OCI-LY7 (cell line): ENCODE measurements at places on chromosomes 11 and 22. TPM values are rescaled to one million over a fixed set of nuclear protein-coding genes. Genes with fewer than 3 reads are reported as not detected.

GRCh38 chr22:22878801-22879674 lies 8.6 kb upstream of the IGLL5 start:
- peak; percentile 50 for DNase-seq

GRCh38 chr11:70078095-70078780 lies at the start of gene ANO1:
ANO1 (plus strand) TSS chr11:70078317; CDS start chr11:70078607, 290 bp downstream.
- DNase-seq = no peak

DNA sequence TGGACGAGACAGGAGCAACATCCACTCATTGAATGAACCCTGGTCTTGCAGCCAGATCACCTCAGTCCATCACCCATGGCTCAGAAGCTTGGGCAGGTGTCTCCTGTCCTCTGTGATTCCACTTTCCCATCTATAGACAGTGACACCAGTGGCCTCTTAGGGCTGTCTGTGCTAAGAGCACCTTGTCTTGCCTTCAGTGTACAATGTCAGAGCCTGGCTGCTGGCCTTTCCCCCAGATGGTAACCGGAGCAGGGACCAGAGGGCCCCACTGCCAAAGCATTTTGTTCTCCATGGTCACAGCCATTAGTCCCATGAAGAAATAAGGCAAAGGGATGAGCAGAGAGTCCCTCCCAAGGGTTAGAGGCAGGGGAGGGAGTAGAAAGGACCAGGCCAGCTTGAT lies 35.4 kb downstream of the PKNOX2 start:
- no peak for DNase-seq

- DNase-seq = peak; percentile 81
Measured at GRCh38 chr11:47152126-47152952, 24.3 kb downstream of the ARFGAP2 start.

GRCh38 chr11:128766591-128767081 lies 72.8 kb downstream of the FLI1 start:
- no peak for DNase-seq

Gene ARHGAP20
- total RNA-seq = not detected in 2 replicates

DNA sequence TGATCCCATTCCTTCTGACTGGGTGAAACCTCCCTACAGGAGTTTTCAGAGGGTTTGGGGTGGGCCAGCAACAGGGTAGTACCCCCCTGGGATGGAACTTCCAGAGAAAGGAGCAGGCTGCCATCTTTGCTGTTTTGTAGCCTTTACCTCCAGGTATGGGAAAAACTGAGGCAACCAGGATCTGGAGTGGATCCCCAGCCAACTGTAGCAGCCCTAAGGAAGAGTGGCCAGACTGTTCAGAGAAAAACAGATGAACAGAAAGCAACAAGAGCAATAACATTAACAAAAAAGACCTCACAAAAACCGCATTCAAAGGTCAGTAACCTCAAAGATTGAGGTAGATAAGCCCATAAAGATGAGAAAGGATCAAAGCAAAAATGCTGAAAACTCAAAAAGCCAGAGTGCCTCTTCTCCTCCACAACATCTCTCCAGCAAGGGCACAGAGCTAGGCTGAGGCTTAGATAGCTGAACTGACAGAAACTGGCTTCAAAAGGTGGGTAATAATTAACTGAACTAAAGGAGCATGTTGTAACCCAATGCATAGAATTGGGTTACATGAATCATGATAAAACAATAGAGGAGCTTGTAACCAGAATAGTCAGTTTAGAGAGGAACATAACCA lies 1288.6 kb upstream of the CNTN5 start:
- no peak for DNase-seq

- no peak for DNase-seq
Measured at GRCh38 chr11:32723332-32723731, 71.1 kb downstream of the CCDC73 start.

DNA sequence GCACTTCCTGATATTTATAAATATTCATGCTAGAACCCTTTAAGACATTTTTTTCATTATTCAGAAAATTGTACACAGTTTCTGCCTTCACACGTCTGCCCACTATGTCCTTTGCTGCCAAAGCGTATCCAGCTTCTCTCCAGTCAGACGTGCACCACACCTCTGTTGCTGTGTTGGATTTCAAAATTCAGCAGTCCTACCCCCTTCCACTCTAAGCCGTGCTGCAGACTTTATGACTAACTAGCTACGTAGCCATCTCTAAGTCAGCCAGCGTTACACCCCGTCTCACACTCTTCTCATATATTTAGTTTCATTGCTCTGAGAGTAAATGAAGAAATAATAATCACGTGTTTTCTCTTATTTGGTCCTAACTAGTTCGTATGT lies 28.2 kb upstream of the OPCML start:
- DNase-seq = no peak

Gene MMP13
- not detected in 2 replicates for total RNA-seq

- no peak for DNase-seq
Measured at GRCh38 chr22:37196539-37197450, 8.7 kb upstream of the C1QTNF6 start.

GRCh38 chr11:59135648-59136461 lies 6.8 kb upstream of the FAM111A start:
- DNase-seq = peak; percentile 84

Gene NPAS4
- not detected in 2 replicates for total RNA-seq

- DNase-seq = no peak
Measured at GRCh38 chr11:88631497-88631896, 294.0 kb upstream of the CTSC start.

GRCh38 chr11:116901964-116902688 lies 64.7 kb upstream of the APOA1 start:
- no peak for DNase-seq

Gene NXPE1
- not detected in 2 replicates for total RNA-seq

- no peak for DNase-seq
Measured at GRCh38 chr11:9039198-9039597, 35.4 kb upstream of the NRIP3 start.

Gene ISX
- not detected in 2 replicates for total RNA-seq

DNA sequence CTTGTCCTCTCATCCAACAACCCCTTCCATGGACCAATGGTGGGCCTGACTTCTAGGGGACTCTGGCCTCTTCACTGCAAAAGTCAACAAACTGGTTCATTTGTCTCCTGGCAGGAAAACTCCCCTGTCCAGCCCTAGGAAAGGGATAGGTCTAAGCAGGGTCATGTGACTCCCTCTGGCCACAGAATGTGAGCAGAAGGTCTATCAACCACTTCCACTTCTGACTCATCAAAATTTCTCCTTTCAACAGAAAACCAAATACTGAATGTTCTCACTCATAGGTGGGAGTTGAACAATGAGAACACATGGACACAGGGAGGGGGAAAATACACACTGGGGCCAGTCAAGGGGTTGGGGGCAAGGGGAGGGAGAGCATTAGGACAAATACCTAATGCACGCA lies 1.3 kb upstream of the ISX start:
- DNase-seq = no peak

DNA sequence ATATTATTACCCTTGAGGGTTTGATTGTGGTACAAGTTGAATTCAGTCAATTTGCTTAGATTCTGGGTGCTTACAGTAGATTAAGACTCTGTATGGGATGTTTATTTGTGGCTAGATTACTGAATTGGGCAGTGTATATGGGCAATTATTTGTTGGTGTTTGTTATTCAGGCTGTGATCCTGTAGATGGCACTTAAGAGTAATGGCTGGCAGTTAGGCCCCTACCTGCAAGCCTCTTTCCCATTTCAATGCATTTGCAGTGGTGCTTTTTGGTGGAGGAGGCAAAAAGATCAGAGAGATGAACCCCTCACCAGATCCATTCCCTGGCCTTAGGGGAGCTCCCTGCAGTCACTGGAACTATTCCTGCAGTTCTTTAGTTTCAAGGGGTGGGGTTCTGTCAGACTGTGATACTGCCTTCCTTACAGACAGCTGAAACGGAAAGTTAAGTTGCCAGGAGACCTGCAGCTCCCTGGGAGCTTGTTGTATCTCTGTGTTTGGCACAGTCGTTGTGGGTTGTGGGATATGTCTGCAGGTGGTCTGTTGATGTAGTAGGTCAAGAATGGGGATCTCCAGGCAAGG lies 199.5 kb downstream of the AASDHPPT start:
- no peak for DNase-seq

- DNase-seq = no peak
Measured at GRCh38 chr22:31623592-31624304, 38.3 kb downstream of the PISD start.

Gene PHF21B
- 12.4 TPM in 2 replicates for total RNA-seq

DNA sequence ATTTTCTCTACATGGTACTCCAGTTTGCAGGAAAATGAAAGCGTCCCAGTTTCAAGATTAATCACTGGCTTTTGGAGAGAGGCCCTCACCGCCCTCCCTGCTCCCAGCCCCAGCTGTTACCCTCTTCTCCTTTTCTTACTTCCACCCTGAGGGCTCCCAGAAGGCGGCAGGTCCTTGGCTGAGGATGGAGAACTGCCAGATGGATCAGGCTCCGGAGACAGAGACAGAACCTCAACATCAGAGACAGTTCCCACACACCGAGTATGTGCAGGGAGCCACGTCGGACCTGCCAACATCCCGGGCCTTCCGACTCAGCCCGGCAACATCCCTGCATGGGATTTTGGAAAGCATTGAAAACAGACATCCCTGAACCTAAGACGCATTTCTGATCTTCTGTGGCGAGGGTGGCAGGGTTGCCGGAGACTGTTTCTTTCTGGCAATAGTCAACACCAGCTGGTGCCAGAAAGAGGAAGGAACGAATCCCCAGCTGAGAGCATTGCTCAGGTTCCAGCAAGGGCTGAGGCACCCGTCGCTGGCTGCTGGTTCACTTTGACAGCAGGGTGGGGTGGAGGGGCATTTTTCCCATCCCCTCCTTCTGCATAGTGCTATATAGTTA lies 467.1 kb downstream of the MIAT start:
- no peak for DNase-seq

DNA sequence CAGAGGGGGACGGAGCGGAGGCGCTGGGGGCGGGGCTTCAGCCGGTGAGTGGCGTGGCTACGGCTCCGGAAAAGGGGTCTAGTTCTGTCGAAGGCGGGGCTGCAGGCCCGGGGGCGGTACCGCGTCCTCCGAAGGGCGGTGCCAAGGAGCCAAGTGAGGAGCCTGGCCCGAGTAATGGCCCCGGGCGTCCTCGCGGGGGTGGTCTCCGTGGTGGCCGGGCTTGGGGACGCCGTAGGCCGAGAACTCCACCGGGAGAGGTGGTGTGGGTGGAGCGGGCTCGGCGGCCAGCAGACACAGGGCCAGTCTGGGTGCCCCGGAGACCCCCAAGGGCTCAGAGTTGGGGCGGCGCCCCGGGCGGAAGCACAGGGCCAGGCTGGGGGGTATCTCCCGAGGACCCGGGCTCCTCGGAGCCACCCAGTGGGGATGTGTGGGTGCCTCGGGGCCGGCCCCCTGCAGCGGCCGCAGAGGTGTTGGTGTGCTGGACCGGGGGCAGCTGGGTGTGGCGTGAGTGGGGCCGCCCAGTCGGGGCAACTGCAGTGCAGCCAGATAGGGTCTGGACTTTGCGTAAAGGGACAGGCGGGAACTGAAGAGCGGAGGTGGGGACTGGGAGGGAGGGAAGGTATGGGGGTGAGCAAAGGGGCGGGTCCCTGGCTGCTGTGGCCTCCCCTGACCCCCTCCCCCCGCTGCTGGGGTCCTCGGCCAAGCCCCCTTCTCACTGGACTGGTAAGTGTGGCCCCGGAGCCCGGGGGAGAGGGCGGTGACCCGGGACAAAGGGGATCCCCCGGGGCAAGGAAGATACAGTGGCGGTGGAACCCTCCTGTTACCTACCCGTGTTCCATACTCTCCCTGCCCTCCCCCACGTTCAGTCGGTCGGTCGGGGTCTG lies 838 bp downstream of the FKBP2 start:
- peak; percentile 98 for DNase-seq

DNA sequence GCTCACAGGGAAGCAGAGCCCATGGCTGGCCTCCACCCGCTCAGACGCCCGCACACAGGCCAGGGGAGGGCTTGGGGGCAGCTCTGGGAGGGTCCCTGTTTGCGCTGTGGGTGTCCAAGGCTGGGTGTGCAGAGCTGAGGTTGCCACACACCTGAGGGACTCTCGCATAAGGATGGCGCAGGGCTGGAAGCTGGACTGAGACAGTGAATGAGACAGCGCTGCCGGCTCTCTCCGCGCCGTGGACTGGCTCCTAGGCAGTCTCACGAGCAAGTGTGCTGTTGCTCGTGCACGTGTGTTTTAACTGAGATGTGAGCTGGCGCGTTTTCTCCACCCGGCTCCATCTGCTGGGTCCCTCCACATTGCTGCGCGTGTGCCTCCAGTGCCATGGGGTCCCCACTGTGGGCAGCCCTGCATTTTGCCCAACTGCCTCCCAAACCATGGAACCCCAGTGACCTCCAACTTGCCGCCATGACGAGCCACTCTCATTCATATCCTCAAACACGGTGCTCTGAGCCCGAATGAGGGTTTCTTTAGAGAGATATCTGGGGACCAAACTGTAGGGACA lies 4.2 kb upstream of the BID start:
- DNase-seq = no peak

Gene SLN
- total RNA-seq = not detected in 2 replicates

Gene FGF3
- not detected in 2 replicates for total RNA-seq

Gene GUCY1A2
- total RNA-seq = not detected in 2 replicates

- DNase-seq = no peak
Measured at GRCh38 chr11:130798801-130799200, 117.5 kb downstream of the SNX19 start.

DNA sequence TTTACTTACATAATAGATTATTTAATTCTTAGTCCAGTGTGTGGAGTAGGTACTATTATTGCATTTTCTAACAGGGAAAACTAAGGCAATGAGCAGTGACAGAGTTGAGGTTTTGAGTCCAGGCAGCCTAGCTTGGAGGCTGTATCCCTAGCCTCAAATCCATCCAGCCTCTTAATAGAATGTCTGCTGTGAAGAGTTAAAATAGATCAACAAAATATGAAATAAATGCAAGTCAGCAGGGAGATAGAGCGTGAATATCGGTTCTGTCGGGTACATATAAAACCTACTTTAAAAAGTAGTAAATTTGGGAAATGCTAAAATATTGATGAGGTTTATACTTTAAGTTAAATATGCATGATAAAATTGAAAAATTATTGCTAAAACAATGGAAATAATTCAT lies 53.3 kb downstream of the MED15 start:
- no peak for DNase-seq

Gene CNIH2
- 2.7 and 3.5 TPM in 2 replicates for total RNA-seq

DNA sequence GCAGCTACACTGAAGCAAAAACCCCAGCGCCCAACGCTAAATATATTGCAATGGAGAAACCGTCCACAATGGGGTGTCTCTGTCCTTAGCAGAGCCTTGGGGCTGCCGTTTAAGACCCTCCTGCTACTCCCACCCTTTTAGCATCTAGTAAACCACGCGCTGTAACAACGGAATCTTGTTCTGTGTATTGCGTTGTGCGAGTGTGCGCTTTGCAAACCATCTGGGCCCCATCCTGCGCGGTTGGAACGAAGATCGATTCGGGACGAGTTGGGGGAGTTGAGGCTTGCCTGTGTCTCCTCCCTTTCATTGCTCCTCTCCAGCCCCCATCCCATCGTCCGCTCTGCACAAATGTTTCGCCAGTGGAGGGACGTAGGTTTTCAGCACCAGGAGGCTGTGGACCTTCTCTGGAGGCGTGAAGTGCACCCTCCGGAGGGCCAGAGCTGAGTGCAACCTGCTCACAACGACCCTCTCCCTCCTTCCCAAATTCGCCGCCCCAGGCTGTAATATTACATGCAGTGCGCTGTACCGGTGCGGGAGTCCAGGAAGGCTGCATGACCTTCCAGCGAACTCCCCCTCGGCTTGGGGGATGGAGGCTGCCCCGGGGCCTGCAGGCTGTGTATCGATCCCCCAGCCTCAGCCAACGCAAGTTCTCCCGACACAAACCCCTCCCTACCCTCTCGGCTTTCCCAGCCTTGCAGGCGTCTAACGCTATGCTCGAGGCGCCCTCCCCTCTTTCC lies 1.6 kb upstream of the KMT2A start:
- DNase-seq = peak; percentile 59

Gene PDHX
- total RNA-seq = 43.4 and 50.9 TPM in 2 replicates

GRCh38 chr22:30694171-30694639 lies 469 bp upstream of the OSBP2 start:
- DNase-seq = no peak

Gene OTOG
- not detected in 2 replicates for total RNA-seq

GRCh38 chr11:80031014-80031600 lies 590.3 kb upstream of the TENM4 start:
- no peak for DNase-seq
